ENCODE measurements at places on chromosomes 5 and 9. TPM values are rescaled to one million over a fixed set of nuclear protein-coding genes. Genes with fewer than 3 reads are reported as not detected.

- no peak for DNase-seq
These were observed 13.6 kb downstream of the SLF1 start for GRCh38 chr5:94632024-94632423.

DNA sequence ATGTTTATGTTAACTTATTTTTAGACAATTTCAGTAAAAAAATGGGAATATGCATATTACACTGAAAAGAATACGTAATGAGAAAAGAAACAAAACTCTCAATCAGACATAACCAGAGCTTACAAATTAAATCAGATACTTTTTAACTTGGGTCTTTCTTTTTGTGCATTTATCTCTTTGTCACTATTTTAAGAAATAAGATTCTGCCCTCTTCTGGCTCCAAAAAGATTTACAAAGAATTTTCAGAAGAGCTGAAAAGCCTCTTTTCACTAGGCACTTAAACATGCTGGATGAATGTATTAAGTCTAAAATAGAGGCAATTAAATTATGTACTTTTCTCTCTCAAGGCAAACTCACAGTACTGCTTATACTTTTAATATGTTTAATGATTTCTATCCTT, 55.5 kb downstream of the CEP120 start:
- DNase-seq = no peak

The IL3 gene
- not detected for total RNA-seq

DNA sequence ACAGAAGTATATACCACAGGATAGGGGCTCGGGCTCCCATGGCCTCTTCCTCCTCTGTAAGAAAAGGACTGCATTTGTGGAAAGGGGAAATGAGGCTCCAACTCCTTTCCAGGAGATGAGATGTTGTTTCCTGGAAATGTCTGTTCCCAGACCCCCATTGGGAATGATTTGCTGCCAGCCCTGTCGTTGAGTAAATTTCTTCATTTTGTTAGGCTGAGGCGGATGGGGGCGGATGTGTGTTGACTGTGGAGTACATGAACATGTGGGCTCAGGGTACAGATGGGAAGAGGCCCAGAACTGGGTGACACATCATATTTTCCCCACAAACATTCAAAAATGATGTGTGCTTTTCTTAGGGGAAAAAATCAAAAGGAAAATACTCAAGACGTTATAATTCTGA, 28.8 kb upstream of the TNFAIP8 start:
- no peak for DNase-seq

DNA sequence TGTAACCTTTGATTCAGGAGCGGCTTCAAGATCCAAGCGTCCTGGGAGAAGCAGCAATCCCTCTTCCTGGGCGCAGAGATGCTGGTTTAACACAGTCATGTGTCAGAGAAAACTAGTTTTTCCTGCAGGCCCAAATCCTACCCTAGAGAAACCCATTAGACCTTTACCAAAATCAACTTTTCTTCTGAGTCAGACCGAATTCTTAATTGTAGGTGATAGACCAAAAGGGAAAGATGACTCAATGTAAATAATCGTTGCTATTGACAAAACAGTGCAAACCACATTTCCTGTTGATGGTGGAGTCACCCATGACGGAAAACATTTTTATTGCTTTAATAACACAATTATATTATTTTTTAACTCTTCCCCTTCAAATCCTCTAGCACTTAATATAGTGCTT, 40.1 kb downstream of the SLC1A1 start:
- DNase-seq = no peak

- DNase-seq = no peak
These were observed 8.8 kb downstream of the FAM200C start for GRCh38 chr5:160390787-160391696.

GRCh38 chr9:89874351-89875321, 269.8 kb downstream of the GADD45G start:
- DNase-seq = peak; percentile 64

The MRPS27 gene
- total RNA-seq = 80.1 TPM

The ADAMTS16 gene
- total RNA-seq = not detected

The SLC24A2 gene
- not detected for total RNA-seq

DNA sequence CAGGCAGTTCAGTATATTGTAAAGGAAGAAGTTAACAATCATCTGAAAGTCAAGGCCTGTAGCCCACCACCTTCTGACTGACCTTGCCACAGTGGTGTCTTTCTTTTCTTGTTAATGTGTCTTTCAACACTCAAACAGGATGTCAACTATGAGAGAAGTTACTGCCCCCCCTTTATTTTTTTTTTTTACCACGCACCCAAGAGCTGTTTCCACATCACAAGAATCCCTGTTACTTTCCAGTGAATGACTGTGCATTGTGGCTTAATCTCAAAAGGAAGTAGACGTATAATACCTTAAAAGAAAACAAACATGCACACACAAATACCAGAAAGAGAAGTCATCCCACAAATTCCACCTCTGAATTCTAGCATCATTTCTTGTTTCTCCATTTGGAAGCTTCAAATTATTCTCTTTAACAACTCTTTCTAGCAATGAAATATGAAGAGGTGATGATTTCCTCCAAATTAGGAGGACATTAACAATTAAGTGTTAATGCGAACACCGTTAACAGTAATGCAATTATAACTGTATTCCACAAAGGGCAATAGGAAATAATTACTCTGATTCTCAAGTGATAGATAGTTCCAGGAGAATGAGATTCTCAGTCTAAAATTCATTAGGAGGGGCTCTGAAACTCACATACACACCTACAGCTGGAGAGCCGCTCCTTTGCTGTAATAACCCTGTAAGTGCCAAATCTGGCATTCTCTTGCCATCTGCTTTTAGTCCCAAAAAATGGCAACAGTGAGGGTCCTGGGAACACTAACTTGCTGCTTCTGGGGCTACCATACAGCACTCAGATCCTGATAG, 201.0 kb downstream of the EFNA5 start:
- no peak for DNase-seq

The CAMSAP1 gene
- 20.4 TPM for total RNA-seq

- no peak for DNase-seq
These were observed 218.6 kb upstream of the RASEF start for GRCh38 chr9:83281306-83282255.

The TAF11L10 gene
- total RNA-seq = not detected

- peak; percentile 44 for DNase-seq
These were observed 548 bp downstream of the CDC14B start for GRCh38 chr9:96619124-96619465.

The TARS1 gene
- 68.4 TPM for total RNA-seq

DNA sequence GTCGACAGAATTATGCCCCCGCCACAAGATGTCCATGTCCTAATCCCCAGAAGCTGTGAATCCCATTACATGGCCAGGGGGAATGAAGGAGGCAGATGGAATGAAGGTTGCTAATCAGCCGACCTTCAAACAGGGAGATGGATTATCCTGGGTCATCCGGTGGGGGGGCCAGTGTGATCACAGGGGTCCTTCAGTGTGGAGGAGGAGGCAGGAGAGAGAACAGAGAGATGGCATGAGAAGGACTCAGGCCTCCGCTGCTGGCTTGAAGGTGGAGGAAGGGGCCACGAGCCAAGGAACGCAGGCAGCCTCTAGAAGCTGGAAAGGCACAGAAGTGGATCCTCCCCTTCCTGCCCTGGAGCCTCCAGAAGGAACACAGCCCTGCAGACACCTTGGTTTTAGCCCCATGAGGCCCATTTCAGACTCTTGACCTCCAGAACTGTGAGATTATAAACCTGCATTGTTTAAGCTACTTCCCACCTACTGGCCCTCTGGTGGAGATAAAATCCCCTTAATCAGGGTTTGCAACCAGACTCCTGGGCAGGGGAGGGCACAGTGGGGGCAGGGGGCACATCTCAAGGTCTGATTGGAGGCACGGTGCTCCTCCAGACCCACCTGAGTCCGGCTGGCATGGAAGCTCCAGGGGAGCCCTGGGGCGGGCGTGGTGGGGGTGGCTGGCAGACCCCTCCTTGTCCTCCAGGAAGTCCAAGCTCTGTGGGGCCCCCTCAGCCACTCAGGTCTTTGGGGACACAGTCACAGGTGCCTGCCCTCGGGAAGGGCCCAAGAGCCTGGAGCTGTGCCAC, 13.8 kb downstream of the PTGES2 start:
- DNase-seq = peak; percentile 26

The ACER2 gene
- total RNA-seq = 3.4 TPM

DNA sequence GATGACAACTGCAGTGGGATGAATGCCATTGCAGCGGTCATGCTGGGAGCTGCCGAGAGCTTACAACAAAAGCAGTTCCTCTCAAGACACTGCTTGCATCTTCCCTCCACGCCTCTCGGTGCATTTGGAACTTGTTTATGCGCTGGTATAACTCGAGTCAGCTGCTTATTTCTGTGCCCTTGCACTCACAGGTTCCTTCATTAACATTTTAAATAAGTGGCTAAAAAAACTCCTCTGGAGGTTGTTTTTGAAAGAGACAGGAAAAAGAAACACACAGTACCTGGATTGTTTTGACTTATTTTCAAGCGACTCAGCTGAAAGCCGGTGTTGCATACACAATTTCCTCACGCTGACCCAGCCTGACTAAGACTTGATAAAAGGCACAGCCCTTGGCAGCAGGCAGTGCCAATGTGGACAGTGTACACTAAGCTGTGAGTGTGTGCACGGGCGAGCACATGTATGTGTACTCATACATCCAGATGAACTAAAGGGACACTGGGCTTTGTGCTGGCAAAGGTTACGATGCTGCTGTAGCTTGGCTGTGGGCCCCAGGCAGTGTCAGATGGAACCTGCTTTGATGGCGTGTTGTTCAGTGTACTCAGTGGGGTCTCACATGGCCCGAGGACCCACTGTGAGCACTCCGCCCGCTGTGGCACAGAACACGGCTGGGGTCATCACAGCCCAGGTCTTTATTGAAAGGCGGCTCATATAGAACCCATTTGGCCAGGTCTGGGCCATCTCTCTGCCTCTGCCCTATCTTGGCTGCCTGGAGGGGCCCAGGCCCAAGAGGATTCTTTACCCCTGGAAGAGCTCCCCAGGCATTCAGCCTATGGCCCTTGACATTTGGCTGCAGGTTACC, 92.3 kb downstream of the ANKRD33B start:
- DNase-seq = no peak

DNA sequence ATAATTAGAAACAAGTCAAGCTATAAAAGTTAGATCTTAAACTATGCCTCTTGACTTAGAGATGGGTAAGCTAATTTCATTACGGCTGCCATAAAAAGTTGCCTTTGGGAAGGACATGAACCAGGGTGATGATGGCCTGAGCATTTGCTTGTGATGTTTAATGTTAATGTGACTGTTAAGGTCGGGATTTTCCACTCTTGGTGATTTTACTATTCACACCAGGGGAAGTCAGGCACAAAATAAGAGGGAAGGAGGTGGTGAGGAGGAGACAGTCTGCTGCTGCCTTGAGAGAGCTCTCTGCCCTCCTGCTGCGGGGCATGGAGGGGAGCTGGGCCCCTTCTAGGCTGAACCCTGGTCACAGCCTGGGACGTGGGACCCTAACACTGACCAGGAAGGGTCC, 34.4 kb downstream of the AHRR start:
- no peak for DNase-seq

The TMC1 gene
- total RNA-seq = not detected

DNA sequence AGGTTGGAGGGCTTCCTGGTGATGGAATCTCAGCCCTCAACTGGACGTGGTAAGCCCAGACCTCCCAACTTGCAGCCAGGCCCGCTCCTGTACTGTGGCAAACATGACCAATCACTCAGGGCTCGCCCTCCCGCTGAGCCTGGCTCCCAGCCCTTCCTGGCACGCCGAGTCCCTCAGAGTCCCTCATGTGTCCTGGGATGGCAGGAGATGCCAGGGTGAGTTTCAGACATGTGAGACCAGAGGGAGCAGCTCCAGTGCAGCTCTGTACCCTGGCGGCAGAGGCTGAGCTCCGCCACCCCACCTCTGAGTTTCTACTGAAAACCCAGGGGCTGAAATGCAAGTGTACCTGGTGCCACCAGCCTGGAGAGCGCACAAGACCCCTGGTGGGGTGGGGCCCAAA, 42.0 kb upstream of the RXRA start:
- peak; percentile 87 for DNase-seq

DNA sequence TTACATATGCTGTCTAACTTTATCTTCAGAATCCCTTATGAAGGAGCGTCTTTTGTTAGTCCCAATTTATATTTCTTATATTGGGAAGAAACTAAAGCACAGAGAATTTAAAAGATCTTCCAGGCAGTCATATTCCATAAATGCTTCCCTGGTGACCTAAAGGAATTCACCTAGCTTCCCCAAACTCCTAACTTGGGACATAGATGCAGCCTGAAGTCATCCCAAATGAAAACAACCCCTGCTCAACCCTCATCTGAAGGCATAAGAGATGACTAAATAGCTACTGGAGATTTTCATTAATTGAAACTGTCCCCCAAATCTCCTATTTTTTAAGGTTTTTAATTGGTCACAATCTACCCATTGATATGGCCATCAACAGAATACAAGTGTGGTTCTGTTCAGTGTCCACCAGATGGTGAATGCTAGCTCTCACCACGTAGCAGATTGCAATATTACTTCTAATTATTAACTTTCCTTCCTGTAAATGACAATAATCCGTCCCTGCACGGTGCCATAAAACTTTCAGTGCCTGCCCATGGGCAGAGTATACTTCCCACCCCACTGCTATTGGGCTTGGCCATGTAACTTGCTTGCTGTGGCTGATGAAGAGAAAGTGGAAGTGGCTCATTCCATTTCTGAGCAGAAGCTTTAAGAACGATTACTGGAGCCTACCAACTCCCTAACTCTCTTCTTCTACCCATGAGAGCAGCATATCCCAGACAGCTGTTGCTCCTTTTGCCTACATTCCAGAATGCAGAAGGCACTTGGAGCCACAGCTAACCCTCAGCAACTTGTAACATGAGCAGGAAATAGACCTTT, 18.7 kb downstream of the PRUNE2 start:
- no peak for DNase-seq

GRCh38 chr9:38316166-38316780, 76.2 kb upstream of the ALDH1B1 start:
- DNase-seq = no peak

- DNase-seq = no peak
These were observed 303.1 kb upstream of the CLINT1 start for GRCh38 chr5:158162026-158162425.

The ARL10 gene
- 4.4 TPM for total RNA-seq

DNA sequence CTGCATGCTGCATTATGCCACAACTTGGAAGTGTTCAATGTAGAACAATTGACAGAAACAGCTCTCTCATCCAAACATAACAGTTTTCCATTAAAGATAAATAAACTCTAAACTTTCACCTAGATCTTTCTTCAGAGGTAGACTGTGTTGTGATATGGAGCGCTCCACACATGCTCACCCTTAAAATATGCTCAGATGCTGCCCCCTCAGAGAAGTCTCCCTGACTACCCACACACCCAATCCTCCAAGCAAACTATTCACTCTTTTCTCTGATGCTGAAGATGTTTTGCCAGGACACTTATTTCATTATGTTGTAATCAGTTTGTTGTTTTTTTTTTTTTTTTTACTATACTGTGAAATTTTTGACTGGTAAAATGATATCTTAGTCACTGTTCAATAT, 206.6 kb upstream of the RASA1 start:
- no peak for DNase-seq

GRCh38 chr5:138389332-138389731, 36.8 kb downstream of the KDM3B start:
- no peak for DNase-seq

The ITGA2 gene
- 0.69 TPM for total RNA-seq

- DNase-seq = no peak
These were observed 18.0 kb upstream of the GABBR2 start for GRCh38 chr9:98726735-98727134.

All from left ventricle myocardium superior (tissue), 1 donor.